KBM-7 (cell line): ENCODE measurements at places on chromosomes 2 and 18.
A peak's percentile ranks its signal among the peaks of the same experiment; 100 is the strongest.

DNA sequence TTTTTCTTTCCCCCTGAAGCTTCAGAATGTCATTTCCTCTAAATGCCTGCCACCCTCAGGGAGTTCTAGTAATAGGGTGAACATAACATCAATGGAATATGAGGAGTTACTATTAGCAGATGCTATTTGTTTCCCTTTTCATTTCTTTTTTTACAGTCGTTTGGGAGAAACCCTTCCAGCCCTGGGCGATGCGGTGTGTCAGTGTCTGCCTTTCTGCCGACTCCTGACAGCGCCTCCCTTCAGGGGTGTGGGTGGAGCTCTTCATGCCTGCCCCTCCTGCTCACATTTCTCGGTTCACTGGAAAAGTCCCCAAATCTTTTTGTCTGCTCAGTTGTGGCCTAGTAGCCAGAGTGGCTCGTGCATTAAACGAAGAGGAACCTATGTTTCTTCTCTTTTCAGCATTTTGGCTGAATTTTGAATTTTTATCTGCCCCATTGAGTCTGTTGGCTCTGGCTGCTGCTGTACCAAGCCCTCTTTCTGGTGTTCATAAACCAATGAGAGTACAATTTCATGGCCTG, 72.3 kb downstream of the FMNL2 start:
- DNase-seq, result no peak

- no peak for DNase-seq
Observed at GRCh38 chr2:119156105-119156890, 2.3 kb downstream of the C1QL2 start.

- no peak for DNase-seq
Observed at GRCh38 chr18:11258039-11258610, 108.8 kb upstream of the PIEZO2 start.

DNA sequence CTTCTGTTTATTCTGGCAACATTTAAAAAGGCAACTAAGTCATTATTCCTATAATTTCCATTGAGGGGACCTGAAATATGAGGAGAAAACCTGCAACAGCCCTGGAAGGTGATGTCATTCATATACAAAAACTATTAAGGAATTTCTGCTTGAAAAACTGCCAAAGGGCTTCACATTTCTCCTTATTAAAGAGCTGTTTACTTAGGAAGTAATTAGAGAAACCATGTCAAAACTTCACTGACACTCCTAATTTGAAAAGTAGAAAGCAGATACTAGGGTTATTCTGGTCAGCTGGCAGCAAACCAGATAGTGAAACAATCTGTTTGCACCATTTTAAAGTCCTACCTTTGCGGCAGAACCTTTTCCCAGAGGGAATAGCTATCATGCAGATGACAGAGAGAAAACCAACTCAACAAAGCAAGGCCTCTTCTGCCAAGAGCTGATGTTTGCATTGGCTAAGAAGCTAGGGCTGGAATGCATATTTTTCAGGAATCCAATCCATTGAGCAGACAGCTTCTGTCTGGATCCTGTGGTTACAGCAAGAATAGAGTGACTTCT, 592.2 kb upstream of the SYT4 start:
- DNase-seq, result no peak

DNA sequence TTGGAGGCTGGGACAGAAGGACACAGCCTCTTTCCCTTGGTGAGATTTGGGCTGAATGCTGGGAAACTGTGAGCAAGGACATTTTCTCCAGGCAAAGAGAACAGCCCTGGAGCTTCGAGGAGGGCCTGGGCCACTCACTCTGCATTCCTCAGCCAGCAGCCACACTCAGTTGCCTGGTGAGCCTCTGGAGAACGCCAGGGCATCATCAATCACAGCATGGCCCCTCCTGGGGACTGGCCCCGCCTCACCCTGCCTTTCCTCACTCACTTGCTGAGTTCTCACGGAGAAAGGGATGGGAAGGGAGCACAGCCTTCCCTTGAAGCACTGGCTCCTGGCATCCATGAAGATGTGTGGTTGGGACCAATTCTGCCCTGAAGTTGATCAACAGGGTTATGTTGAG, 55.0 kb downstream of the APOB start:
- DNase-seq, result no peak

DNA sequence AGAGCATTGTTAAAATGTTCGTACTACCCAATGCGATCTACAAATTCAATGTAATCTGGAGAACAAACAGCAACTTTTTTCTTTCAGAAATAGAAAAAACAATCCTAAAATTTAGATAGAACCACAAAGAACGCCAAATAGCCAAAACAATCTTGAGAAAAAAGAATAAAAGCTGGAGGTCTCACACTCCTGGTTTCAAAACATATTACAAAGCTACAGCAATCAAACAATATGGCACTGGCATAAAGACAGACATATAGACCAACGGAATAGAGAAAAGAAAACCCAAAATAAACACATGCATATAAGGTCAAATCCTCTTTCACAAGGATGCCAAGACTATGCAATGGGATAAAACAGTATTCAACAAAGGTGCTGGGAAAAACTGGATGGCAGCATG, 74.5 kb downstream of the MAP4K3 start:
- no peak for DNase-seq

- peak; percentile 75 for DNase-seq
Observed at GRCh38 chr18:8696749-8697211, 8.6 kb upstream of the MTCL1 start.

DNA sequence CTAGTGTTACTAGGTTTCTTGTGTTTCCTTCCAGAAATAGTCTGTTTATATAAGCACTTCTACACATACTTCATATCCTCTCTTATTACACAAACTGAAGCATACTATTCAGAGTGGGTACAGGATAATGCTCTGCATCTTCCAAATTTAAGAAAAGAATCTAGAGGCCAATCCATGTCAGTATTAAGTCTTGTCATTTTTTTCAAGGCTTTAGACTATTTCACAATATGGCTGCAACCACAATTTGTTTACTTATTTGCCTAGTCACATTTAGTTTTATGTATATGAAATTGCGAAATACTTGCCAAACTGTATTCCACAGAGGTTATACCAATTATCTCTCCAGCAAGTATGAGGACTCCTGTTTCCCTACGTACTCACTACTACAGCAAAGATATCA, 27.9 kb downstream of the IWS1 start:
- DNase-seq, result no peak

GRCh38 chr2:96111823-96112500, 4.4 kb downstream of the ADRA2B start:
- DNase-seq, result no peak

GRCh38 chr2:60552851-60553494, 481 bp downstream of the BCL11A start:
- no peak for DNase-seq

DNA sequence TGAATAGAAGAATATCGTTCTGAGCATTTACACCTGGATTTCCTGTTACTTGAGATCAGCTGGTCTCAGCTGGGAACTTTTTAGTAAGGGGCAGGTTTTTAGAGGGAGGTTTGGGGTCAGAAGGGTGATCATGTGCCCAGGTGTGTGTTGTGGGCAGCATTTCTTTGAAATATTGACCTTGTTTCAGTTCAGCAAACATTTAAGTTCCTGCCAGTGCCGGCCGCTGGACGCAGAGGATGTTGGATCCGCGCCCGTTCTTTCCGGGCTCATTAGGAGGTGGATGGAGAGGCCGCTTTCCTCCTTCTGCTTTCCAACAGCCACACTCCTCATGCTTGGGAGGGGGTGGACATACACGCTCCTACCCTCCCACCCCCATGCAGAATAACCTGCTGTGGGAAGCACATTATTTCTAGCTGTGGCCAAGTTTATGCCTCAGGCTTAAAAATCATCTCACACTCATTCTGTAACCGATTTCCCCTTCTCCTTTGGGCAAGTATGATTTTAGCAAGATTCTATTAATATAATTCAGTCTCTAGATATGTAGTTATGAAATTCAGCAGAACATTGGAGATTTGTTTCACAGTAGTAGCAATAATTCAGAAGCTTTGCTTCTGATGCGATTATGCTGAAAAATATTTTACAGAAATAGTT, 131.4 kb downstream of the ZNF236 start:
- DNase-seq, result no peak

DNA sequence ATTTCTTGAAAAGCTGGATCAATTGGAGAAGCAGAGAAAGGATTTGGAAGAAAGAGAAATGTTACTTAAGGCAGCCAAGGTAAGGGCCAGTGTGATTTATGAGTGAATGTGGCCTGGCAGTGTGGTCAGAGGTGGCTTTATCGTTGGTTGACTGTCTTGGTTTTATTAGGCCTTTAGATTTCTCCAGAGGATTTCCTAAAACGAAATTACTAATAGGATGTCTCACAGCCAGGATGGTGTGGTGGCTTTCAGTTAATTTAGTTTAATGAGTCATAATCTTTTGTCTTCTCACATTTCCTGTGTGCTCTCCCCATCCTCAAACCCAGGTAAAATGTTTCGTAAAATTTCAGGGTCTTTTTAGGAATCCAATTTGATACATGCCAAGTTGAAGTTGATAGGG, 100.8 kb downstream of the TAF4B start:
- no peak for DNase-seq

DNA sequence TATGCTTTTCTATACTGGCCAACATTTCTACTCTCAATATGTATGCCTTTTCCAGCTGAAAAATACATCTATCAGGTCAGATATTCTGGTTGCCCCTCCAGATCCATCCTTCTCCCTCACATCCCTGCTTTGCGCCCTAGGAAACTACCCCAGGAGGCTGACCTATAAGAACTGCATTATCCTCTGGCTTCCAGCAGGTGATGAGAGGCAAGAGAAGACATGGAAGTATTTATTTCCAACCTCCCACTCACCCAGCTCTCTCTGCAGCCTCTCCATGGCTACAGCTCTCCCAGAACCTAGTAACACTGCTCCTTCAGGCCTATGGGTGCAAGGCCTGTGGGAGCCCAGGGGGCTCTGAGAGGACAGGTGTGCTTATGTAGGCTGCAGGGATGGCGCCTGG, 42.9 kb downstream of the ARID5A start:
- DNase-seq, result no peak

- DNase-seq, result no peak
Observed at GRCh38 chr2:219445220-219445640, 10.6 kb downstream of the SPEG start.
